ENCODE measurements at places on chromosomes 3 and 15.

DNA sequence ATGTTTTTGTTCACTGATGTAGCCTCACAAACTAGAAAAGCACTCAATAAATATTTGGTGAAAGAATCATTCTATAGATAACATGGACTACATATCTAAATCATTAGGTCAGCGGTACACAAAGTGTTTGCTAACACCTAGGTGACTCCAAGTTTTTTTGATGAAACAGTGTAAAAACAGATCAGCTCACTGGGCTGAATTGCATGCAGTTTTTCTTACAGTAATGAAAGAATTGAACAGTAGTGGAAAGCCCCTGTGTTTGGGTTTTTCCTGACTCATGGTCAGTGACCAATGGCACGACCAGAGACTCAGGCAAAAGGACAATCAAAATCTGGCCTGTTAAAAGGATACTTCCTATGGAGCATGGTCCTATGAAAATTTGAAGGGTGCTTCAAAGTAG is 384.3 kb upstream of the EPHA6 start:
- no peak for DNase-seq

DNA sequence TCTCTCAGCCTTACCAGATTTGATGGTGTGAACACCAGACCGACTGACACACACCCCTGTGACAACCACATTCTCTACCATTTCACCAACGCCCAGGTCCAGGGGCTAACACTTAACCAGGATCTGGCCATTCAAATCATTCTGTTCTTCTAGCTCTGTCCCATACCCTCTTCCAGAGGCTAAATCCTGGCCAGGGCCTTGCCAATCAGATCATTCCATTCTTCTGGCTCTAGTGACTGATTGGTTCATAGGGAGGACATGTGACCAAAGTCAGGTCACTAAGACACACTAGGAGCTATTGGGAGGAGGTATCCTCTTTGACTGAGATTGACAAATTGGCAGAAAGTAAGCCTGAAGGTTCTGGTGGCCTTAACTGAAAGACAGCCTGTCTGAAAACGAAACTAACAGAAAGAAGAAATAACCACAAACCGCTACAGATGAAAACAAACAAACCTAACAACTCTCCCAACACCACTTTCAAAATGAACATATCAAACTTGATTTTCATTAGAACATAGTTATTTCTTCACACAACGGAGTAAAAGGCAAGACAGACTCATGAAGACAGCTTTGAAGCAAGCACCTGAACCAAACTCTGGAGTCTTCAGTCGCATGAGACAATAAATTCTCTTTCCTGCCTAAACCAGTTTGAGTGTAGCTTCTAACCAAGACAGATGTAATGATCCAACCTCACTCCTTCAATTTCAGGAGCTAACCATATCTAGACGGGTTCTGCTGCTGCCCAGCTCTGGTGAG is 68.5 kb downstream of the TRANK1 start:
- DNase-seq = no peak

DNA sequence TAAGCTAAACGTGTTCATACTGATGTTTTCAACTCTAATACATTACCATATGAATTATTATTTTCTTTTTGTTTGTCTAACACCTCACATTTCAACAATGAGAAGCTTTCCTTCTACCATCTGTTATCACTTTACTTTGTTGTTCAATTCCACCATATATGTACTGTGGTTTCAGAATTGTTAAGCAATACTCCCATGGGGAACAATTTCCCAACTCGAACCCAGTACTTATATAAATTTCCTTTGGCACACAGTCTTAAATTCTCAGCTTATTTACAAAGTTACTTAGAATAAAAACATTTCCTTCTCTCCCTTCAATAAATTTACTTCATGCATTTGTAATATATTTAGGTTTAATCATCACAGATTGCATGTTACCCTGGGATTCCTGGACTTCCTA is 1764.4 kb downstream of the OTOL1 start:
- no peak for DNase-seq

DNA sequence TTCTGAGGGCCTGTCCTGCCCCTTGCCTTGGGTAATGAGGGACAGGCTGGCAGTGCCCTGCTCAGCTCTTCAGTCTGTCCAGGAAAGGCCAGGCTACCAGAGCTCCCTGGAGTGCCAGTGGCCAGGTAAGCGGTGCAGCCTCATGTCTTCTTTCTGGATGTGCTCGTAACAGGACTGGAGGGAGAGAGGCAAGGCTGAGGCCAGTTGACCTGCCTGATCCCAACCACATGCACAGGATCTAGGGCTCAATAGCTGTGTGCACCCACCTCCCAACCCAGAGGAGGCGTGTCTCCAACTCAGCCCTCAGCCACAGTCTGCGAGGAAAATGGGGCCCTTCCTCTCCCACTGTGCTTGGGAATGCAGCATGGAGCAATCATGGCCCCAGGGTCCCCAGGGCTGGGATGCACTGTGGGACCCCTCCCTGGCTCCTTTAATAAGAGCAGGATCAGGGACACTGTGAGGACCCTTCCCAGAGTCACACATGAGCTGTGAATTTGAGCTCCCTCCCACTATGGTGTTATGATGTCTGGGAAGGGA is 22.5 kb downstream of the ALS2CL start:
- DNase-seq = no peak

DNA sequence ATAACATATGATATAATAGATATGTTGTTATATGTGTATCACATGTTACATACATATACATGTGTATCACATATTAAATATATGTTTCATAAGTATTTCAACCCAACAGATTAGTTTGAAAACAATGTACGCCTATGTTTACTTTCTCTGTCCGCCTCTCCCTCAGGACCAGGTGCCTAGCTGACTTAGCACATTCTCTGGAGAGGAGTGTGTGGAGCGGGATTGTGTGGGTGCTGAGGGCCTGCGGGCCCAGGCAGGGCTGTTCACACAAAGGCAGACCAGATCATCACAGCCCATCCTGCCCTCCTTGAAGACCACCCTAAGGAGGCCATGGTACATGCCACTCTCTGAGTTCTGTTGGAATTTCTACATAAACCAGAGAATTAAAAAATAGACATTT is 81.0 kb downstream of the PLXNA1 start:
- no peak for DNase-seq

DNA sequence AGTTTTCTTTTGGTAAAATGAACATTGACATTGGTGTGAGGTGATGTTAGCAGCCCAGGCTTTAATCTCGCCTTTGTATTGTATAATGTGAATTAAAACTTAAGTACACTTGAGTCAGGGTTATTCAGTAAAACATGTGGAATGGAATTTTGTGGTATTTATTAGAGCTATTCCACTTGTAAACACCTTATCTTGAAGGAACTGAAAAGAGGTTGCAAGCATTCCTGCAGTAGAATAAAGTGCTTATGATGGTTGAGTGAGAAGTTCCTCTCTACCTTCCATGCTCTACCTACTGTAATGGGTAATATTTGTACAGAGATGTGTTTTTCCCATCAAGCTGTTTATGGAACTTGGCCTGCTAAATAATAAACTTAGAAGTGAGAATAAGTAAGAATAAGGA is 36.1 kb downstream of the HMG20A start:
- DNase-seq = no peak

DNA sequence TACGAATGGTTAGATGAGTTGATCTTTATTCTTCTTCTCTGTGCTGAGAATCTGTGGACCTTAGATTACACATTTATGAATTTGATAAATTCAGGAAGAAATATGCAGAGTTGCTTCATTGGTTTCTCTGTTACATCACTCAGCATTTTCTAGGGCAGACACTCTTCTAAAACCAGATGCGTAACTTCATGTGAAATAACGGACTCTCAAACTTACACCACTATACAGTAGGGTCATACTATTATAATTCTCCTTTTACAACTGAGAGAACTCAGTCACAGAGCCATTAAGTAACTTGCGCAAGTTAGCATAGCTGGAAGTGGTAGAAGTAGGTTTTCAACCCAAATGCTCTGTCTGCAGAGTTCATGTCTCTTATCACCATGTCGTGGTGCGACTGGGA is 5.7 kb downstream of the TMEM207 start:
- no peak for DNase-seq
